Upper lobe of right lung (tissue), 1 donor: ENCODE measurements at places on chromosomes 6 and 20.

DNA sequence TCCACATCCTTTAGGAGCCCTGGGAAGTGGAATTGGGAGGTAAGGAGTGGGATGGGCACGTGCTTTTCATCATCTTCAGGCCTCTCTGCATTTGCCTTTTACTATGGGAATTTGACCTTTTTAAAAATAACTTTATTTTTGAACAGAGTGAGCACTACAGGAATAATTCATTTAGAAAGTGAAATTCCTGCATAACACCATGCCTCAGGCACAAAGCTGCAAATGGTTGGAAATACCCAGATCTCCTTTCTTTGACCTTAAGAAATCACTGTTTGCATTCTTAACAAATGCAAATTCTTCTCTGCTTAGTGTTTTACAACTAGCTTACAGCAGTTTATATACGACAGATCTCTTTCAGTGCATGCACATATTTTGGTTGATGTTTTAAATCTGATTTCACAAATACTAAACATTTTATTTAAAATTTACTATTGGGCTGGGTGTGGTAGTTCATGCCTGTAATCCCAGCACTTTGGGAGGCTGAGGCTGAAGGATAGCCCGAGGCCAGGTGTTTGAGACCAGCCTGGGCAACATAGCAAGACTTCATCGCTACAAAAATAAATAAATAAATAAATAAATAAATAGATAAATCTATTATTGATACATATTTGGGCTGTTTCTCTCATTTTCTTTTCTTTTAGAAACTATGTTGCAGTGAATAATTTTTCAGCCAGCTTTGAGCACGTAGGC is 24.5 kb downstream of the CST8 start:
- no peak for DNase-seq
- no peaks in the 10 kb centered on the region for H3K4me1 ChIP-seq
- no peak overlapping the region for H3K4me3 ChIP-seq
- H3K36me3 ChIP-seq: no peaks in the 10 kb centered on the region
- H3K27ac ChIP-seq: no peak overlapping the region

DNA sequence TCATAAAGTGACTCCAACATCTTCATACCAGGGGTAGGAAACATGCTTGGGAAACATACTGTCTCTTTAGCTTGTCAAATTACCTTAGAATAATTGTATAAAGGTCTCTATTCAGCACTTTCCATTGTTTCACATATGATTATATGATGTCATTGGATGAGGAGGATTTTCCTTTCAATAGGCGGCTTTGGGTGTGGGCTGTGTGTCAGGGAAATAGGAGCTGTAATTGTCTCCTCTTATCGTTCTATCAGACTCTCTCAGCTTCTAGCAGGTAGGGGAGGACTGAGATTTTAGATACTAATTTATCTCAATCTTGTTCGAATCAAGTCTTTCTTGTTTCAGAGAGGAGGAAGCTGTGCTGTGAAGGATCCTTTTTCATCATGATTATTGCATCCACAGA is 179.4 kb upstream of the OLIG3 start:
- H3K4me3 ChIP-seq: no peak overlapping the region
- H3K36me3 ChIP-seq: no peaks in the 10 kb centered on the region
- H3K27ac ChIP-seq: no peak overlapping the region
- no peaks in the 10 kb centered on the region for H3K4me1 ChIP-seq

DNA sequence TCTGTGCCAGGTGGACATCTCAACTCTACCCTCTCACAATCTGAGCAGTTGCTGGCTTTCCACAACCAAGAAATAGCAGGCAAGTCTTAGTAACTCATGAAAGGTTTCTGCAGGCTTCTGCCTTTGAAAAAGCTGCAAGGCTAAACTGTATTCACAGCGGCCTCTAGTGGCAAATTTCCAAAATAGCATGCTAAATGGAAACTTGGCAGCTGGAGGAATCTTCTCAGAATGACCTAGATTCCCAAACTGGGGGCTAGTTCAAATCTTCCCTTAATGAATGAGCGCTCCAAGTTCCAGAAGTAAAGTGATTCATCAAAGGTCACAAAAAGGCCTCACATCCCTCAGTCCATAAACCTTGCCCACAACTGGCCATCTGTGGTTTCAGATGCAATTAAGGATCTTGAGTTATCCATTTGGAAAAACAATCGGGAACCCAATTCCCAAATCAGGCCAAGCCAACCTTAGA is 11.9 kb upstream of the CPNE5 start:
- no peak overlapping the region for H3K4me3 ChIP-seq
- no peak for DNase-seq
- no peak overlapping the region for H3K27ac ChIP-seq
- peaks cover 17% of the 10 kb centered on the region for H3K36me3 ChIP-seq
- no peaks in the 10 kb centered on the region for H3K27me3 ChIP-seq

DNA sequence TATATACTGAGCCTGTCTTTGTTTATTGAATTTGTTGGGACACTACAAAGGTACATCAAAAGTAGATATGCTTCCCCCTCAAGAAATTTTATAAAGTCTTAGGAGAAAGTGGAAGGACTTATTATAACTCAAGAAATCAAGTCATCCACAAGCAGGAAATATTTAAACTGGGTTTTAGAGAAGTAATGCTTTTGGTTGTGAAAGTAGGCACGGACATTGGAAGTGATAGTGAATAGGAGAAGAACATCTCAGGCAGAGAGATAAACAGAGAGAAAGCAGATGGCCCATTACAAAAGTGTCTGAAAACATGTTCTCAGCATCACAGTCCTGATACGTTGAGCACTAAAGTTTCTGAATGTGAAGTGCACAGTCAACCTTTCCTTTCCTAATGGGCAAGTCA is 415.6 kb upstream of the RNF217 start:
- H3K27me3 ChIP-seq: no peaks in the 10 kb centered on the region
- no peaks in the 10 kb centered on the region for H3K36me3 ChIP-seq
- DNase-seq: no peak
- no peak overlapping the region for H3K27ac ChIP-seq
- H3K4me1 ChIP-seq: no peaks in the 10 kb centered on the region

GRCh38 chr6:81747327-81747726 is 5.2 kb downstream of the TENT5A start:
- peaks cover 10% of the 10 kb centered on the region for H3K36me3 ChIP-seq
- no peak overlapping the region for H3K27ac ChIP-seq
- no peak overlapping the region for H3K4me3 ChIP-seq
- DNase-seq: no peak
- H3K27me3 ChIP-seq: no peaks in the 10 kb centered on the region

DNA sequence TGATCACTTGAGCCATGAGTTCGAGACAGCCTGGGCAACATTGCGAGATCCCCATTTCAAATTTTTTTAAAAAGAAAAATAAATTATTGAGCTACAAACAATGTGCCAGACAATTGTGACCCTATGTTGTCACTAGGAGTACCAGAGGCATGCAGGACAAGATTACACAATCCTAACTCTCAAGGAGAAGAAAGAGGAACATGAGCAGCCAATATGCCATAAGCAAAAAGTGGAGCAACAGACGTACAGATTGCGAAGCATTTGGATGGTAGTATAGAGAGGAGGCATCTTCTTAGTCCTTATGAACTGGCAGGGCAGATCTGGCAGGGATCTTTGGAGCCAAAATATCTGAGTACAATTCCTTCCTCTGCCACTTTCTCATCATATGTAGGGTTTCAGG is 156.4 kb downstream of the OR2B2 start:
- no peak overlapping the region for H3K4me3 ChIP-seq
- no peak overlapping the region for H3K27ac ChIP-seq
- peaks cover 20% of the 10 kb centered on the region for H3K27me3 ChIP-seq

GRCh38 chr6:168834042-168834587 is 393.1 kb downstream of the SMOC2 start:
- no peak overlapping the region for H3K27ac ChIP-seq
- H3K27me3 ChIP-seq: peaks cover 22% of the 10 kb centered on the region
- no peak for DNase-seq
- no peaks in the 10 kb centered on the region for H3K36me3 ChIP-seq
- H3K4me1 ChIP-seq: no peaks in the 10 kb centered on the region
